ENCODE measurements at places on chromosomes 1 and 21.

GRCh38 chr1:47992720-47993415 lies 4.3 kb downstream of the TRABD2B start:
- DNase-seq, result no peak

GRCh38 chr1:19009882-19010321 lies 53.4 kb upstream of the IFFO2 start:
- peak; percentile 51 for DNase-seq

DNA sequence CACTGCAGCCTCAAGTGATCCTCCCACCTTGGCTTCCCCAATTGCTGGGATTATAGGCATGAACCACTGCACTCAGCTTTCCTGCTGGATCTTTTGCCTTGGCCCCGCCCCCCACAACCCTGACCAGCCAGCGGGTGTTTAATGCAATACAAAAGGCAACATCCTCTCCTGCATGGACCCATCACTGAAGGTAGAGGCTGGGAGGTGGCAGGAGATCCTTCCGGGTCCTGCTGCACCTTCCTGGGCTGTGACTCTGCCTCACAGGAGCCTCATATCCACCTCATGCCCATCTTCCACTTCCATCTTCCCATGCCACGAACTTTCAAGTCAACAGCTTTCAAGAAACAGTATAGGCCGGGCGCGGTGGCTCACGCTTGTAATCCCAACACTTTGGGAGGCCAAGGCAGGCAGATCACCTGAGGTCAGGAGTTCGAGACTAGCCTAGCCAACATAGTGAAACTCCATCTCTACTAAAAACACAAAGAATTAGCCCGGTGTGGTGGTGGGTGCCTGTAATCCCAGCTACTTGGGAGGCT lies 11.7 kb upstream of the WNT9A start:
- DNase-seq, result no peak

DNA sequence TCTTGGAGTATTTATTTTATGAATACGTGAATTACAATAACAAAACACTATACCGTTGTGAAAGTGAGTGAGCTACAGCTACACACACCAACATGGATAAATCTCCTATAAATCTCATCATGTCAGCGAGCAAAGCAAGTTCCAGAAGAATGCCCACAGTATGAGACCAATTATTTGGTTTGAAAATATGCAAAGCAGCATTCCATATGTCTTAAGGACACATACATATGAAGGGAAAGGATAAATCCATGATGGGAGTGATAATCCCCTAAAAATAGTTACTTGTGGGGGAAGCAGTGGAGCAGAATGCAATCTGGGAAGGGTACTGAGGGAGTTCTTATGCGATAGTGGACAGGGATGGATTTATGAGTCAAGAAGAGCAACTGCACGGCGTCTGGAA lies 261.3 kb downstream of the DISC1 start:
- DNase-seq, result no peak

GRCh38 chr1:18021242-18021641 lies 86.4 kb upstream of the IGSF21 start:
- DNase-seq, result no peak

GRCh38 chr1:111921948-111922347 lies 67.5 kb downstream of the KCND3 start:
- no peak for DNase-seq

- peak; percentile 100 for DNase-seq
These were observed 73.8 kb upstream of the ZNF281 start for GRCh38 chr1:200483491-200484143.

DNA sequence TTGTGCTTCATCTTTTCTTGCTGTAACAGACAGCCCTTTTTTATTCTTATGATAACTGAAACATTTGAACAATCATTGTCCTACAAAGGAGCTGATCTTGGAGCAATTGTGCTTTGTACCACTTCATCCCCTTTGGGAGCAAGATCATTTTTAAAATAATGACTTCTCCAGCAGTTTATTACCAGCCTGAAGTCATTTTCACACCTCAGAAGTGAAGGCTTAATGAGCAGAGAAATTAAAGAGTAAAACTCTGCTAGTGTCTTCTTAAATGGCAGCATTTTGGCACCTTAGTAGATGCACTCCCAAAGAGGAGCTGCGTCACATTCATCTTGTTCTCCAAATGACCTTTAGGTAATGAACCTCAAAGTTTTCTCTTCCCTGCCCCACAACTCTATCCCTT lies 439.6 kb upstream of the CAMK1G start:
- DNase-seq, result no peak

DNA sequence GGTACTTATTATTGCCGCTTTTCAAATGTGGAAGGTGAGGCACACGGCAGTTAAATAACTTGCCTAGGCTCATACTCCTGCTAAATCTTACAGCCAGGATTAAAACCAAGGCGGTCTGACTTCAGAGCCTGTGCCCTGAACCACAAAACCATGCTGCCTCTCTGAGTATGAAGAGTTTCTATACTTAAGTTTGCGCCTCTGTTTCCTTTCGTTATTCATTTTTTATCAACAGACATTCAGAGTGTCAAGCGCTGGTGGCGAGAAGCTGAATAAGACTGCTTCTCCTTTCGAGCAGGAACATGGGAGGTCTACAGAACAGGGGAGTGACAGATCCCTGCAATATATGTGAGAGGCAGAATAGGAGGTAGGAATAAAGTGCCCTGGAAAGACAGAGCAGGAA lies 96.0 kb upstream of the DUSP10 start:
- no peak for DNase-seq

- DNase-seq, result peak; percentile 50
These were observed 10.0 kb downstream of the NCF2 start for GRCh38 chr1:183580281-183580682.

DNA sequence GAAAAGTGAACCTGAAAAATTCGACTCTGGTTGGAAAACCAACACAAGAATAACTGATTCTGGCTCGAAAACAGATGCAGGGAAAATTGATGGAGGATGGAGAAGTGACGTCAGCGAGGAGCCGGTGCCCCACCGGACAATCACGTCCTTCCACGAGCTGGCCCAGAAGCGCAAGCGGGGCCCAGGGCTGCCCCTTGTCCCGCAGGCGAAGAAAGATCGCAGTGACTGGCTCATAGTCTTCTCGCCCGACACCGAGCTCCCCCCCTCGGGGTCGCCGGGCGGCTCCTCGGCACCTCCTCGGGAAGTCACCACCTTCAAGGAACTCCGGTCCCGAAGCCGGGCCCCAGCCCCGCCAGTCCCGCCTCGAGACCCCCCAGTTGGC lies 1.9 kb downstream of the RUSC1 start:
- DNase-seq, result peak; percentile 24

DNA sequence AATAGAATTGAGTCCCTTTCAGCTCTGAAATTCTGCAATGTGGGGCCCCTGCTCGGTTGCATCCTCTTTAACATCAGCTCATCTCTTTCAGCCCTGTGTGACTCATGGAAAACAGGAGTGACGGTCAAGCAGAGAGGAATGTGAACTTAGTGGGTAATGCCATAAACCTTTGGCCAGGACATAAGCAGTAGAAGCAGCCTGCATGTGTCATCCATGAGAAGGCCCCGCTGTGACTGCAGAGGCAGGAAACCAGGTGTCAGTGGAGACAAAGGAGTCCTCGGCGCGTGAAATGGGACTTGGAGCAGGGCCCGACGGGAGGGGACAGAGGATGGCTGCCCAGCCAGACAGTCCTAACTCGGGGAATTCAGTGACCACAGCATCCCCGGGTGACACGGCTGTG lies 21.1 kb upstream of the EPHB2 start:
- DNase-seq, result peak; percentile 62

- no peak for DNase-seq
These were observed 112.2 kb upstream of the COL6A1 start for GRCh38 chr21:45869121-45870007.

DNA sequence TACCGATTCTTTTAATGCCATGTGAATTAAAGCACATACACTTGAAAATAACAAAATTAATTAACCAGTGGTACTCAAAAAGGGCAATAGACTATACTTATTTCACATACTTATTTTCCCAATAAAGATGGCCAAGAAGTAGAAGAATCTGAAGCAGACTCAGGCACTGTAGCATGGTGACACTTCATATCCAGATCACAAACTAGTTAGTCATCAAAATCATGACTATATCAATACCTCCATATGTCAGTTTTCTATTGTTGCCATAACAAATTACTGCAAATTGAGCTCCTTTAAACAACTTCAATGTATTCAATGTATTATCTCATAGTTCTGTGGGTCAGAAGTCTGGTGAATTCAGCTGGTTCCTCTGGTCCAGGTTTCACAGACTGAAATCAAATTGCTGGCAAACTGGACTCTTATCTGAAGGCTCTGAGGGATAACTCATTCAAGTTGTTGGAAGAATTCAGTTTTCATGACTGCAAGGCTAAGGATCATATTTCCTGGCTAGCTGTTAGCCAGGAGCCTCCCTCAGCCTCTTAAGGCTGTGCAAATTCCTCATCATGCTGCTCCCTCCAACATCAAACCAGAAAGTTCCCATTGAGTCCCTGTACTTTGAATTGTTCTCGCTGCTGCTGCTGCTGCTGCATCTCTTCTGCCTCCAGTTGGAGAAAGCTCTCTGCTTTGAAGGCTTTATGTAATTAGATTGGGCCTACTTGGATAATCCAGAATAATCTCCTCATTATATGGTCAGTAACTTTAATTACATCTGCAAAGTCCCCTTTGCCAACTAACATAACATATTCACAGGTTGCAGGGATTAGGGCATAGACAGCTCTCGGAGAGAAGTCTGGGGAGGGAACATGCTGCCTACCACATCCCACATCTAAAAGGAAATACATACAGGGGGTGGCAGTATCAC lies 91.5 kb downstream of the MRPL39 start:
- DNase-seq, result no peak

- DNase-seq, result peak; percentile 55
These were observed 160.9 kb downstream of the GABPA start for GRCh38 chr21:25895565-25896205.

- no peak for DNase-seq
These were observed 6.5 kb downstream of the LRP8 start for GRCh38 chr1:53321366-53321765.

DNA sequence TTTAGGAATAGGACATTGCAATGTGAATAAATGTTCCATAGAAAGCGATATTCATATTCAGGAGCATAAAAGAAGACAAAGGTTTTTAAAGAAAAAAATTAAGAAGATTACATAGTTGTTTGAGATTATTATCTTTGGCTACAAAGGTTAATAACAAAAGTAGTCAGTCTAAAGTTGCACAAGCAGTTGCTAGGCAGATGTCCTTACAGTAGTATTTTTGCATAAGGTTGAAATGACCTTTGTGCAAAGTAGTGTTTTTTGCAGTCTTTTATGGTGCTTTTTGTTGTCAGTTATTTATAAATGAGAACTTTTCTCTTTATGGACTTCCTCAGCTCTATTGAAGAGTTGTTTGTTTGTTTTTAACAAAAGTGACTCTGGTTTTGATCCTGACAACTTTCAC lies 447.8 kb downstream of the AMY1C start:
- DNase-seq, result no peak

DNA sequence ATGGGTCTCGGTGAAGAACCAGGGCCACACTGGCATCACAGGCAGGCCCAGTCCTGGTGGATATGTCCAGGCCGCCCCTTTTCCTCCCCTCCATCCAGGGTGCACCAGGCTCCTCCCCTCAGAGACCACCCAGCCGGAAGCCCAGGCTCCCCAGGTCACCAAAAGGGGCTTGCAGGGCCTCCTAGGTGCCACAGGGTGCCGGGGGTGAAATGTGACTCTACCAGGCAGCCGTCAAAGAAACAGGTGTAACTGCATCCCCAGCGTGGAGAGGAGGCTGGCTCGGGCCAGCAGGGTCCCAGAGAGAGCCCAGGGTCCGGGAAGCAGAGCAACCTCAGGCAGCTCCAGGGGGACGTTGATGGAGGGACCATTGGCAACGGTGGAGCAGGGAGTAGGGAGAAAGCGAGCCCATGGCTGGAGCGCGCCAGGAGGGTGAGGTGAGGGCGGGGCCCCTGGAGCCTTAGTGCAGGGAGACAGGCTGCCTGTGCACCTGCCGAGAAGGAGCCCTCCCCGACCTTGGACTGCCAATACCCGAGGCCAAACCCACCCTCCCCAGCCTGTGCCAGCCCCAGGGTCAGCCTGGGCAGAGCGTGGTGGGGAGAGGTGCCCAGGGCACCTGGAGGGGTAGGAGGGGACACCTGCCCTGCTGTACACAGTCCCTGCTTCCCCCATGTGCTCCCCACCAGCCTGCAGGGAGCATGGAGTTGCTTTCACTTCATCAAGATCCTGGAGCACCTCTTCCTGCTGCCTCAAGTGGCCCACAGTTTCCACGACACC lies 48.3 kb upstream of the POFUT2 start:
- DNase-seq, result no peak

DNA sequence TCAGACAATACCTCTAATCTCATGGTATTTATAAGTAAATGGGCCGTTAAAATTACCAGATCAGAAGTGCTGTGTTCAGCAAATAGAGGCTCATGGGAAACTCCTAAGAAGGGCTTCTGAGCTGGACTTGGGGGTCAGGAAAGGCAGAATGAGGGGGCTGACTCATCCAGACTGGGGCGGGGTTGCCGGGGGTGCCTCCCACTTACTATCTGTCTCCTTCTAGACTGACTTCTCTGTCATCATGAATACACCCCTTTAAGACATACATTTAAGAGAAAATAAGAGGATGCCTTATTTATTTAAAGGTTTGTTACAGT lies 96.0 kb upstream of the ERRFI1 start:
- DNase-seq, result no peak

DNA sequence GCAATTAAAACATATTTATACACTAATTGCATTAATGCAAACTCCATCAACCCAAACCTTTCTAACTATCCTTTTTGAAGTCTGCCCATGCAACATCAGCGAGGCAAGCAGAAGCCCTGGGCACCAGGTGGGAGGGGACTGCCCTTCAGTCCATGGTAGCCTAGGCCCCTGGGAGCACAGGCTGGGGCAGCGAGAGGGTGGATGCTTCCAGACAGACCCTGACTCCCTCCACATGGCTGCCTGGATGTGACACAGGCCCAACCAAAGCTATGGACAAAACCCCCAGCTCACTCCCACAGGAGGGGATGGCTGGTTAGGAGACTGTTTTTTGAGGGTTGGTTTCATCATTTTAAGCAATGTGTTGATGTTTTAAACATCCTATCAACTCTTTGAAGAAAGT lies 17.8 kb upstream of the LRRC47 start:
- no peak for DNase-seq

DNA sequence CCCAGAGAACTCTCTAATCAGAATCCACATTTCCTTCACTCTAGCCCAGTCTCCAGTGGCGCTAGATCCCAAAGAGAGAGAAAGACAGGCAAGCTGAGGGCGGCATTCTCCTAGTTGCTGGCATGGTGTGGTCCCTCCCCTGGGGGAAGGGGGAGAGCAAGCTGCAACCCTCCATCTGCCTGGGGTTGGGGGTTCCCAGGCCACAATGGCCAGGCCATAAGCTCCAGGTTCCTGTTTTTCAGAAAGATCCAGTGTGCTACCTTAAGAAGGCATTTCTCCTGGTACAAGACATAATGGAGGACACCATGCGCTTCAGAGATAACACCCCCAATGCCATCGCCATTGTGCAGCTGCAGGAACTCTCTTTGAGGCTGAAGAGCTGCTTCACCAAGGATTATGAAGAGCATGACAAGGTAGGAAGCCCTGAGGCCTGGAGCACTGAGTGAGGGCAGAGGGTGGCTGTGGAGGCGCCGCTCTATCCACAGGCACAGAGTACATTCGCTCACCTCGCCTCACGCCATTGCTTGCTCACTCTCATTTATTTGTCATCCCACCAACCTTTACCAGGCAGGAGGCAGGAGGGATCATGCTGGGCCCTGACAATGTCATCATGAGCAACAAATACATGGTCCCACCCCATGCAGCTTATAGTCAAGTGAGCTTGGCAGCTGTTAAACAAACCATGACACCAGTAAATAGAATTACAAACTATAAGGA lies 6.6 kb downstream of the CSF1 start:
- DNase-seq, result no peak

GRCh38 chr1:223711747-223712193 lies 569 bp upstream of the CAPN2 start:
- no peak for DNase-seq

GRCh38 chr1:67874501-67875111 lies 41.3 kb upstream of the GNG12 start:
- no peak for DNase-seq
